ENCODE measurements at places on chromosomes 11 and 22. TPM values are rescaled to one million over a fixed set of nuclear protein-coding genes. Genes with fewer than 3 reads are reported as not detected.

- DNase-seq = no peak
These were observed 314.6 kb downstream of the LARGE1 start for GRCh38 chr22:33605666-33606065.

GRCh38 chr22:44207173-44207980, 26.7 kb downstream of the PARVG start:
- no peak for DNase-seq

DNA sequence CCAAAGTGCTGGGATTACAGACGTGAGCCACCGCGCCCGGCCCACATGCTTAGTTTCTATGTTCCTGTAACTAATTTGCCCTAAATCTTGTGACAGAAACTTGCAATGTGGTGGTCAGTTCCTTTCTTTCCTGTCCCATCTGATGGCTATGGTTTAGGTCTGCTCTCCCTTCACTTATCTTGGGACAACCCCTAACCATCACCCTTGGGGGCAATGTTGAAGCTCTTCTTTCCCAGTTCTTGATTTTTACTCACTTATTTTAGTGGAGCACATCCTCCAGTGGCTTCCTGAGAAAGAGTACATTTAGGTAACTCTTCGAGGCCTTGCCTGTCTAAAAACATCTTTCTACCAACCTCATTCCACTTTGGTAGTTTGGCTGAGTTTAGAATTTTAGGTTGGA, 7.3 kb downstream of the SREBF2 start:
- no peak for DNase-seq

DNA sequence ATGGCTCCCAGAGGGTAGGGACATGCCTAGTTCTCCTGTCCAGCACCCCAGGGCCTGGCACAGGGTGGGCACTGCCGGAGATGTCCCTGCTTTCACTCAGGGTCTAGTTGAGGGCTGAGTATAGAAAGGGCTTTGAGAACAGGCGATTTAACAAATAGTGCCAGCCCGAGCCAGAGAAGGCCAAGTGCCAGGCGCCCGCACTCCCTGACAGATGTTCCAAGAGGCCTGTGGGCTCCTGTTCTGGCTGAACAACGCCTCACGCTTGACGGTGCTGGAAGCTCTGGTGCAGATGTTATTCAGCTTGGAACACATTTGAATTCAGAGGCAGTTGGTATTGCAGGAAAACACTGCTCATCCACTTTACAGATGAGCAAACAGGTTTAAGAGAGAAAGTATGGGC, 46.5 kb downstream of the NFAM1 start:
- no peak for DNase-seq

- no peak for DNase-seq
These were observed 40.3 kb upstream of the DAGLA start for GRCh38 chr11:61639816-61640443.

Gene TRIM66
- polyA plus RNA-seq = 3.9 TPM

All from cardiac muscle cell (in vitro differentiated cells and primary cell).